ENCODE measurements at places on chromosomes 7 and 10.

GRCh38 chr10:13615650-13616300 lies 29.0 kb downstream of the PRPF18 start:
- no peak for DNase-seq

GRCh38 chr10:122740640-122741039 lies 41.0 kb upstream of the C10orf120 start:
- DNase-seq, result no peak

DNA sequence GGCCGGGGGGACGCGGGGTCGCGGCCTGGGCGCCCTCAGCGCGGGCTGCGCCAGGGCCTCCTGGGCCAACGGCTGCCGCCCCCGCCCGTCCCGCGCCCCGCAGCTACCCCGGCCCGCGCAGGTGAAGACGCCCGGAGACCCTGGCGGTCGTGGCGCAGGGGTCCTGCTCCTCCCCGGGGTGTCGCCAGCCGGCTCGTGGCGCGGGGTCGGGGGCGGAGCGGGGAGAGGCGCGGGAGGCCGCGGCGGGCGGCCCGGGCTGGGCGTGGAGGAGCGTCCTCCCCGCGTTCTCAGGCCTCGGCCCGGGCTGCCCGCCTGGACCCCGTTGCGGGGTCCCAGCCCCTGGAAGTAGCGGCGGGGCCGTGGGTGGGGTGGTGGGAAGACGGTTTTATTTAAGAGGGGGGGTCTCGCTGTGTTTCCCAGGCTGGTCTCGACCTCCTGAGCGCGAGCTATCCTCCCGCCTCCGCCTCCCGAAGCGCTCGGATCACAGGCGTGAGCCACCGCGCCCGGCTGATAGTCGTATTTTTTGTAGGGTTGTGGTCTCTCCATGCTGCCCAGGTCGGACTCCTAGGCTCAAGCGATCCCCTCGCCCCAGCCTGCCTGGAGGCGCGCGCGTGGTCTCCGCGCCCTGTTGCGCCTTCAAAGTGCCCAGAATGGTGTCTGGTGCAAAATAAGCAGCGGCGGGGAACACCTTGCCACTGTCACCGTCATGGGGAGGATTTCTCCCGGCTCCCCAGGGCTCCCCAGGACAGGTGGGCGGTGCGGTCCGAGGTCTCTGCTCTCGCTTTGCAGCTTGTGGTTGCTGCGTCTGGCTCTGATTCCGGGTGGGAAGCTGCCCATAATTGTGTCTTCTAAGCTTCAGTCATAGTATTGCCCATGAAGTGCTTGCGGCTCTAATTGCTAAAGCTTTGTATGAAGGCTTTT lies 15.3 kb upstream of the SUN1 start:
- DNase-seq, result no peak

DNA sequence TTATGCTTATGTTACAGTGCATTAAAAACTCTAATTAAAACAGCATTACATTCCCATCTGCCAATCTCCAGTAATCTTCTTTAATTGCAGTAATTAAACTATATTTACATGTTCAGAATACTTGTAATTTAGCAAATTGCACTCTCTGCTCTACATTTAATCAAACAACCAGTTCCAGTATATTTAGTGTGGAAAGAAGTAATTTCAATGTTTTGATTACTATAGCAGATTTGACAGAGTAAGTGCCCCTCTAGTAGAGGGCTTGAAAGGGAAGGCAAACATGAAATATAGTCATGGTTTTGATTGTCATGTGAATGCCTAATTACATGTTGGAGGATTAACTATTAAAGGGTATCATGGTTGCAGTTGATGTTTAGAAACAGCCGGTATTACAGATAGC lies 739.7 kb downstream of the AUTS2 start:
- DNase-seq, result no peak

- DNase-seq, result no peak
Measured at GRCh38 chr7:150727381-150727780, 9.8 kb upstream of the GIMAP5 start.

- no peak for DNase-seq
Measured at GRCh38 chr7:43234968-43235367, 122.5 kb downstream of the HECW1 start.

GRCh38 chr10:5871596-5871995 lies 18.1 kb downstream of the ANKRD16 start:
- no peak for DNase-seq

DNA sequence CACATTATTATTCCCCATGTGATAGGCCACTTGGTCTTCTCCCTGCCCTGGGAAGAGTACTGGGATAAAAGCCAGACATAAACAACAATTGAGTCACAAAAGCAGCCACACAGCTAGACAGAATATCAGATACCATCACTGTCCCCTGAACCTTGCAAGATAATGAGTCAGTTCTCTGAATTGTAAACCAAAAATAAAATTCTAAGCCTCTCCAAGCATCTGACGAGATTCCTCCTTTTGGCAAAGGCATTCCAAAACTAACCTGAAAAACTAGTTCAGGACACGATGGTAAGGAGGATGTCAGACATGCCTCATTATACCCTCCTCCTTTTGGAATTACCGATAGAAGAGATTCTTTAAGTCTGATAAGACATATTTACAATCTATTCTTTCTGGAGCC lies 450.7 kb downstream of the HTR7 start:
- DNase-seq, result no peak

- DNase-seq, result no peak
Measured at GRCh38 chr10:52883996-52884871, 111.7 kb upstream of the MBL2 start.

DNA sequence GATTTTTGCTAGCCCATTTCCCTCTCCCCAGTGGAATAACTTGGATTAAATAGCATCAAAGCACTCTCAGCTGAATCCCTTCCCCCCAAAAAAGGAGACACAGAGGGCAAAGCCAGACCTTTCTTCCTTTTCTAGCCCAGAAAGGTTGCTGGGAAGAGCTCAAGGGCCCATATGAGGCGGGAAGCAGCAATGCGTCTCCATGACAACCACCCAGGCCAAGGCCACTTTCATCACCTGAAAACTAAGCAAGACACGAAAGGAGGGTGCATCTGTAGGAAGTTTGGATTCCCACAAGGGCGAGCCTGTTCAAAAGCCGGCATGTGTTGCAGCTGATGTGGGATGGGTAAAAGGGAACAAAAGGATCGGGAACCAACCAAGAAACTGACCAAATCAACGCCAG lies 229.1 kb downstream of the PLXNA4 start:
- no peak for DNase-seq

DNA sequence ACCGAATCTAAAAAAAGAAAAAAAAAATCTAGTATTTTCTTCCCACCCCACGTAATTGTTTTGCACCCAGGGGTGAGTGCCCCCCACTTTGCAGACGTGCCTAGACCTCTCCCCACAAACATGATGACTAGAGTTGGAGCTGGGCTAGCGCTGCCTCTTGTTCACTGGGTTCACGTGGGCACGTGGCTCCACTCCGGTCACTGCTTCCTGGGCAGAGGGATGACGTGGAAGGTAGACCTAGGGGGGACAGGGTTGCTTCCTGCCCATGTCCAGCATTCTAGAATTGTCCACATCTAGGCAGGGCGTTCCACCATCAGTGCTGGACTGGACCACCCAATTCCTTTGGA lies 861 bp upstream of the LIMK1 start:
- no peak for DNase-seq

DNA sequence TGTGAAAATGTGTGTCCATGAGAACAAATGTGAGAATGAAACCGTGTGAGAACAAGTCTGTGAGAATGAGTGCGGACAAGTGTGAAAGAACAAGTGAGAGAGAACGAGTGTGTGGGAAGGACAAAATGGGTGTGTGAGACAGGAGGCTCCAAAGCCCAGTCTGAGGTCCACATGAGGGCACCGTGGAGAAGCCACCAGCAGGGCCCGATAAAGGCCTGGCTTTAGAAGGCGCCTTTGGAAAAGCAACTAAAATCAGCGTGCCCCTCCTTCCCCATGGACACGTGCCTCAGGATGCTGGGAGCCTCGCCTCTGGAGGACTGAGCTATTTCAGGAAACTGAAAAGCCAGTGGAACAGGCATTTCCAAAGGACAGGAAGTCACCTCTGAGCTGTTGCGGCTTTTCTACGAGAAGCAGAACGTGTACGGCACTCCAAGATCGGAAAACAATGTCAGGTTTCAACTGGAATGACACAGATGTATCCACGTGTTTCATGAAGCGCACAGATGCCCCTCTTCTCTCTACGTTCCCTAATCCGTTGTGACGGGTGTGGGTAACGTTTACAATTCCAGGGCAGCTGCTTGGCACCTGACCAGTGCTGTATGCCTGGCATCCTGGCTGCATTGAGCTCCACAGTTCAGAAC lies 46.4 kb downstream of the ESYT2 start:
- DNase-seq, result no peak

GRCh38 chr10:110105873-110106272 lies 98.1 kb downstream of the ADD3 start:
- DNase-seq, result no peak

GRCh38 chr10:49751216-49751615 lies 10.9 kb downstream of the OGDHL start:
- DNase-seq, result no peak

DNA sequence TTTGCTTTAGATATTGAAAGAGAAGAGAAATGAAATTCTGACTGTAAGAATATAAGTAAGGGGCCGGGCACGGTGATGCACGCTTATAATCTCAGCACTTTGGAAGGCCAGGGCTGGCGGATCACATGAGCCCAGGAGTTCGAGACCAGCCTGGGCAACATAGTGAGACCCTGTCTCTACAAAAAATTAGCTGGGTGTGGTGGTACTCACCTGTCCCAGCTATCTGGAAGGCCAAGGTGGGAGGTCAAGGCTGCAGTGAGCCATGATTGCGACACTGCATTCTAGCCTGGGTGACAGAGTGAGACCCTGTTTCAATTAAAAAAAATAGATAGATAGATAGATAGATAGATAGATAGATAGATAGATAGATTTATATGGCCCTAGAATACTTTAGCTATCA lies 82.3 kb downstream of the BTRC start:
- no peak for DNase-seq

- DNase-seq, result peak; percentile 50
Measured at GRCh38 chr7:85773116-85773728, 586.4 kb upstream of the SEMA3D start.

- no peak for DNase-seq
Measured at GRCh38 chr10:114815791-114816190, 5.8 kb upstream of the FHIP2A start.

GRCh38 chr7:96127746-96128145 lies 194.2 kb downstream of the SLC25A13 start:
- no peak for DNase-seq
